Ammon's horn (tissue), 1 donor: ENCODE measurements at places on chromosomes 3 and 15.

- DNase-seq, result no peak
These were observed 406.5 kb upstream of the THBS1 start for GRCh38 chr15:39174332-39174731.

GRCh38 chr3:45125550-45126026 is 20.6 kb downstream of the CDCP1 start:
- no peak for DNase-seq

- no peak for DNase-seq
These were observed 108.9 kb upstream of the ETV5 start for GRCh38 chr3:186217820-186218164.

- no peak for DNase-seq
These were observed 74.6 kb downstream of the REC114 start for GRCh38 chr15:73517566-73517965.

GRCh38 chr3:197038679-197039462 is 9.3 kb upstream of the MELTF start:
- no peak for DNase-seq

GRCh38 chr3:41159588-41160189 is 39.6 kb upstream of the CTNNB1 start:
- DNase-seq, result no peak

- no peak for DNase-seq
These were observed 17.7 kb upstream of the DNAJC19 start for GRCh38 chr3:181007262-181007661.

- no peak for DNase-seq
These were observed 82.0 kb downstream of the GMNC start for GRCh38 chr3:190780524-190780923.

DNA sequence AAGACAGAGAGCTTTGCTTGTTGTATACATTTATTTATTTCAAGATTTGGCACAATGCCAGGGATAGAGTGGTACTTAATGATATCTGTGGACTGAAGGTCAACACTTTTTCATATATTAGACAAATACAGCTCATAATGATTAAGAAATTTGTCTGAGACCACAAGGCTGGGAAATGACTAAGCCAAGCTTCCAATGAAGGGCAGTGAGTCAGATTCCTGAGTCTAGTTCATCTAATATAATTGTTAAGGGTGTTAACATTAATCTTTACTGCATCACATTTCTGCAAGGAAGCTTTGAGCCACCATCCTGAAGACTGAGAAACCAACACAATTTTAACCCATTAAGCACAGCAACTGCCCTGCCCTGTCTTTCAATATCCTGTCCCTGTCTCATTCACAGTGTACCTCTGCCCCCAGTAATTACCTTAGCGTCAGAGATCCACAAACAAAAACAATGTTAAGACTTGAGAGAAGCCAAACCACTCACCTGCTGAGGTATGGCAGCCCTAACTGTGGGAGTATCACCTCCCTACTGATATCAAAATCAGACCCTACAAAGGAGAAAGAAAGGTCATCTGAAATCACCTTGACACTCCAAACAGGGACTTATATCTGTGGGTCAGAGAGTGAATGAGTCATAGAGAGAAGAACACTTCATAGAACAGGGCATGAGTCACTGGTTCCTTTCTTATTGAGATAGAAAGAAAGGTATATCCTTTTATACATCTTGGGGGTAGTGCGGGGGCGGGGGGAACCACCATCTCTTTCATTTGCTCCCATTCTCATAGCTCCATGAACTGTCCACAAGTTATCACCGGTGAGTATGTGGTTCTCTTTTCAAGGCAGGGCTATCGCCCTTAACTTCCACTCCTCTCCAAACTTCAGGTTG is 74.7 kb downstream of the MAGI1 start:
- no peak for DNase-seq

GRCh38 chr15:73474785-73475184 is 31.8 kb downstream of the REC114 start:
- no peak for DNase-seq

GRCh38 chr3:142450189-142450588 is 2.4 kb upstream of the XRN1 start:
- DNase-seq, result no peak

DNA sequence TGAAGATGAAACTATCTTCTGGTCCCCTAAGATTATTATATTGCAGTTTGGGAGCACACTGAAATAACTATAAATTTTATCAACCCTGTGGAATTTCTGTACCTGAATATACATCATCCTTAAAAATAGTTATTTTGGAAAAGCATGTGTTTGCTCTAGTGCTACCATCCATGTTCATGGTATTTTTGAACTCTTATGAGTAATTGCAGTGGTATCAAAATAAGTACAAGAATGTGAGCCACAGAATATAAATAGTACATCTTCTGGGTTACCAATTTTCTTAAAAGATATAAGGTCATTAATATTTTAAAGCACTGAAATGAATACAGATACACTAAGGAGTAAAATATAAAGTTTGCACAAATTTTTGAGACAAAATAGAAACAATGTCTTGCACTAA is 206.5 kb downstream of the CBLB start:
- DNase-seq, result no peak

DNA sequence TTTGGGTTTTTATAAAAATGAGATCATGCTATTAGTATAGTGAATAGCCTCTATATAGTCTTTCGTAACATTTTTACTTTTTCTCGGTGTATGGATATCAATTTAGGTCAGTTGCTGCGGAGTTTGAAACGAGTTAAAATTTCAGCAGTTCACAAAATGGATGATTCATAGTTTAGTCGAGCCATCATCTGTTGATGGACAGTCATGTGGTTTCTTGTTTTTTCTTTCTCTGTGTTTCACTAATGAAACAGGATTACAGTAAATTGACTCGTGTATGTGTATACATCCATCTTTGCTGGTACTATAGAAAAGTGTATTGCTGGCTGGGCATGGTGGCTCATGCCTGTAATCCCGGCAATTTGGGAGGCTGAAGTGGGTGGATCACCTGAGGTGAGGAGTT is 106.8 kb downstream of the IGF1R start:
- DNase-seq, result no peak

DNA sequence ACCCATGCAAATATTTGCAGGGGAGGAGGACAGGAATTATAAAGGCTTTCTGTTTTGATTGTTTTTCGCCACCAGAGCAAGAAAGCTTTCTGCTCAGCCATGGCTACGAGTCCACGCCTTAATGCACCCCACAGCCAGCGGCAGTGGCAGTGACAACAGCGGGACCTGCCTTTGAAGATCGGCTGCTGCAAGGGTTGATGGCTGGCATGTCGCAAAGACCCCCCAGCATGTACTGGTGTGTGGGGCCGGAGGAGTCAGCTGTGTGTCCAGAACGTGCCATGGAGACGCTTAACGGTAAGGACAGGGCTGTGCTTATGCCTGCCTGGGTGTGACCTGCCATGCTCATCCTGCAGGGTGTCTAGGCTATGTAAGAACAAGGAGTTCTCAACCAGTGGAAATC is 5.3 kb downstream of the LRRK1 start:
- DNase-seq, result no peak
